ENCODE measurements at places on chromosomes 2 and 18.

GRCh38 chr2:70988151-70988550 is 6.5 kb downstream of the TEX261 start:
- no peak for ATAC-seq

DNA sequence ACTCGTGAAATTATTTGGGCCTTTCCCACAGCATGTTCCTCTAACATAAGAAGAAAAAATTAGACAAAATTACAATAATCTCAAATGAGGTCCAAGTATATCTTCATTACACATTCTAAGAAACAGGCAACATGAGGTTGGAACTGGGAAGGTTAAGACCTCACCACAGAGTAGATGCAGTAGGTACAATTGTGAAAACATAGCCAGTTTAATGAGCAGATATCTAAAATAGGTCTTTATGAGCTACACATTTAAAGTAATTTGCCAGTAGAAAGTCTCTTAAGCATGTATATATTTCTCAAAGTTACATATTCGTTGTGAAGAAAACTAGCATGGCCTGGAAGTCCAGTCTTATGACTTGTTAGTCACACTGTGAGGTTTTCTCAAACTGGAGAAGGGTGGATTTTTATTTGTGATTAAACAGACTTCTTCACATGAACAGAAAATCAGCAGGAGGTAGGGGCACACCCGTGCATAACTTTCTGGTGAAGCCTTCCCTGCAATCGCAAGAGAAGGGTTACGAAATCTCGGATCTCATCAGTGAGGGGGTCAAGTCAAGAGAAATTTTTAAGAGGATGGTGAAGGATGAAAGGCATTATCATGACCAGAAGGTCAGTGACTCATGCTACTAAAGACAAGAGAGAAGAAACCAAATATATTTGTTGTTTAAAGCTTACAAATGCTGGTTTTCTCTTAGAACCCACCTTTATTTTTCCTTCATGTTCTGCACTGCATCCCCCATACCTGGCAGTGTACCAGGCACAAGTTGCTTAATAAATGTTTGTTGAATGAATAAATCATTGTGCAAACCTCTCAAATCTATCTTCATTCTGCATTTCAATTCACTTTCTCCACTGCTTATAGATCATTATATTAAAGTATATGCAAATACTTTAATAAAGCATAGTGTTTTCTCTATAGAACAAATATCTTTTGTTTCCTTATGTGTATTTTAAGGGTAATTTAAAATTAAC is 5.1 kb upstream of the RAB27B start:
- no peak for ATAC-seq

DNA sequence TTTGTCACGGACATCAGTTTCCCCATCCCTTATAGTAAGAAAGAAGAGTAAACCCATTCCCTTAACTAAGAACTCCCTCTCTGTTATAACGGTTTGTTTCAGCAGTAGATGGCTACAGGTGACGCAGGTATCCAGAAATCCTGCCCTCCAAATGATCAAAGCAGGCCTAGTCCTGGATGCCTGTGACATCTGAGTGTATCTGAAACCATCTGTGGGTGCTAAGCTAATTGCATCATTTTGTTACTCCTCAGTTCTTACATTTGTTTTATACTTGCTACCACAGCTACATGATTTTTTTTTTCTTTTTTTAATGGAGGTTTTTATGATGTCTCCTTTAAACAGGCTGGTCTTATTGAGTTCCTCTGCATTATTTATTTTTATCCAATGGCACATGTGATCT is 55.1 kb downstream of the AAK1 start:
- no peak for ATAC-seq

- ATAC-seq: no peak
Measured at GRCh38 chr2:147173798-147174197, 671.0 kb upstream of the ACVR2A start.

- no peak for ATAC-seq
Measured at GRCh38 chr2:182581196-182581935, 134.7 kb upstream of the DNAJC10 start.
